Cardiac muscle cell (in vitro differentiated cells and primary cell): ENCODE measurements at places on chromosomes 4 and X.

DNA sequence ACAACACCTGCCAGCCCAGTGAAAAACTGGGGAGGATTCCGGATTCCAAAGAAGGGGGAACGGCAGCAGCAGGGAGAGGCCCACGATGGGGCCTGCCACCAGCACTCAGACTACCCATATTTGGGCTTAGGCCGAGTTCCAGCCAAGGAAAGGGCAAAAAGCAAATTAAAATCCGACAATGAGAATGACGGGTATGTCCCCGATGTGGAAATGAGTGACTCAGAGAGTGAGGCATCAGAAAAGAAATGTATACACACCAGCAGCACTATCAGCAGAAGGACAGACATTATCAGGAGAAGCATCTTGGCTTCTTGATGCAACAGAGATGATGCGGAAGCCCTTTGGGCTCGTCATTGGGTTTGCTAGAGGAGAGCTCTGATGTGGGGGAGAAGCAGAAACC lies 62.4 kb downstream of the JADE1 start:
- DNase-seq, result peak; percentile 72

DNA sequence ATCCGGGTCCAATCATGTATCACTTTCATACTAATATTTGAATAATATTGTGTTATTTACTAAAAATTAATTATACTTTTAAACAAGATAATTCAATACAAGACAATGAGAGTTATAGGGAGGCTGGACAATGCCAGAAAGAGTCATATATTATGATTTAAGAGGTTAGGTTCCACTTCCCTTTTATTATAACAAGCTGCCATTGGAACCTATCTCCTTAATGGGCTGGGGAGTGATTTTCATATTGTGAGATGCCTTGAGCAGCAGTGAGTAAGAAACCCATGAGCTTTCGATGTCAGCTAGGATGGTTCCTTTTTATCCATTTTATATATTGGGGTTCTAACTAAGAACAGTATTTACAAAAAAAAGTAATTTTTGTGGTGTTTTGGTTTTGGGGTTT lies 91.8 kb downstream of the MAB21L2 start:
- no peak for DNase-seq

DNA sequence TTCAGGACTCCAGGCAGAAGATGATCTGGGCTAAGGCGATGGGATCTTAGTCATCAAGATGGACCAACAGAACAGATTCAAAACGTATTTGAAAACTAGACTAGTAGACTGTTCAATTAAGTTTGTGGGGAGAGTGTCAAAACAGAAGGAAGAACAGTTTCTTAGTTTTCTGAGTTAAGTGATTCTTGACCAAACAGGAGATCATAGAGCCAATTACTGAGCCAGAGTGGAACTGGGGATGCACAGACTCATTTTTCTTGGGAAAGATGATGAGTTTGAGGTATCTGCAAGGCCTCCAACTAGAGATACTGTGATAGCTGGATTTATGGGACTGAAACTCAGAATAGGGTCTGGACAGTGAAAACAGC lies 119.5 kb downstream of the REELD1 start:
- DNase-seq, result no peak

- DNase-seq, result no peak
Observed at GRCh38 chrX:9285342-9285771, 179.5 kb upstream of the TBL1X start.

DNA sequence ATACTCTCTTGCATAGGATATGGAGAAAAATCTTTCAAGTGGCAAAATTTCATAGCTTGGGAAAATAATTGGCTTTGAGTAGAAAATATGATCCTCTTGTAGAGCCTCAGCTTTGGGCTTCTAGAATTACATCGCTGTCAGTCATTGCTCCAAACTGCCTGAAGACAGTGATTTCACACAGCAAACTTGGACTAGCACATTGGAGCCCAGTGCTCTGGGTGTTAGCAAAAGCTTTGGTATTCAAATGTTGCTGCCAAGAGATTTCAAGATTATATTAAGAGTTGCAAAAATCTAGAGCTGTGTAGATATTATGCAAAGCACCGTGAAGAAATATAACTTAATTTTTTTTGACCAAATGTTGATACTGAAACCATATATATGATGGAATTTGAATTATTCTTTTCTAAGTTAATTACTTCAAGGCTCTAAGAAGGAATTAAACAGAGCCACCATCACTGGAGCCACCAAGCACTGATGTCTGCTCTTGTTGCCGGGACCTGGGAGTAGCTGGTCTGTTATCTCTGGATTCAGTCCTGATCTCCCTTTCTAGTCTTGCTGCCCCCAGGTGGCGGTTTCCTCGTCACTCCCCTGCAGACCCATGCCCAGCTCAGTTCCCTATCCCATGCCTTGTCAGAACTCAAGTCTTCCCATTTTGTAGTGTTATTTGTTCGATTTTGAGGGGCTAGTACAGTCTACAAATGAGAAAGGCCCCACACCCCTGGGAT lies 260.7 kb upstream of the SFRP2 start:
- peak; percentile 22 for DNase-seq

GRCh38 chr4:22688236-22688635 lies 4.5 kb upstream of the GBA3 start:
- no peak for DNase-seq

DNA sequence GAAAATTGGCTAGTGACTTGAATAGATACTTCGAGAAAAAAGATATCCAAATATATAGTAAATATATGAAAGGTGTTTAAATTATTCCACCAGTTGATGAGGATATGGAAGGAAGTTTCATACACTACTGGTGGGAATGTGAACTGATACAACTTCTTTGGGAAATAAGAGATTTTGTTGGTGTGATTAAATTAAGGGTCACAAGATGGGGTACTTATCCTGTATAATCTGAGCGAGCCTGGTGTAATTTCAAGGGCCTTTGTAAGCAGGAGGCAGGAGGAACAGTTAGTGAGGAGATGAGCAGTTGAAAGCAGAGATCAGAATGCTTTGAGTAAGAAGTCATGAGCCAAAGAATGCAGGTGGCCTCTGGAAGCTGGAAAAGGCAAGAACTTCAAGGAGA lies 192.2 kb downstream of the KCTD8 start:
- peak; percentile 4 for DNase-seq
